ENCODE measurements at places on chromosomes 16 and 17. TPM values are rescaled to one million over a fixed set of nuclear protein-coding genes. Genes with fewer than 3 reads are reported as not detected.

Gene GP1BA
- not detected for polyA plus RNA-seq

Gene KRT39
- polyA plus RNA-seq = not detected

Gene PKMYT1
- 1.1 TPM for polyA plus RNA-seq

Gene KRTAP4-3
- not detected for polyA plus RNA-seq

Gene PRDM7
- polyA plus RNA-seq = not detected

Gene CDH1
- polyA plus RNA-seq = 0.23 TPM

Gene SLC16A13
- 1.0 TPM for polyA plus RNA-seq

Gene ERN1
- polyA plus RNA-seq = 1.0 TPM

Gene TPPP3
- polyA plus RNA-seq = 51.9 TPM

- no peak for DNase-seq
- H3K27ac ChIP-seq = no peak overlapping the region
- H3K4me3 ChIP-seq = no peak overlapping the region
These were observed 96.6 kb upstream of the SMIM36 start for GRCh38 chr17:55607731-55608341.

- peak overlapping the region; percentile 62 for H3K4me3 ChIP-seq
- peak; percentile 78 for DNase-seq
- H3K27me3 ChIP-seq = no peaks in the 10 kb centered on the region
- H3K36me3 ChIP-seq = no peaks in the 10 kb centered on the region
- H3K27ac ChIP-seq = no peak overlapping the region
These were observed 680 bp downstream of the SKA2 start for GRCh38 chr17:59154292-59154720.

DNA sequence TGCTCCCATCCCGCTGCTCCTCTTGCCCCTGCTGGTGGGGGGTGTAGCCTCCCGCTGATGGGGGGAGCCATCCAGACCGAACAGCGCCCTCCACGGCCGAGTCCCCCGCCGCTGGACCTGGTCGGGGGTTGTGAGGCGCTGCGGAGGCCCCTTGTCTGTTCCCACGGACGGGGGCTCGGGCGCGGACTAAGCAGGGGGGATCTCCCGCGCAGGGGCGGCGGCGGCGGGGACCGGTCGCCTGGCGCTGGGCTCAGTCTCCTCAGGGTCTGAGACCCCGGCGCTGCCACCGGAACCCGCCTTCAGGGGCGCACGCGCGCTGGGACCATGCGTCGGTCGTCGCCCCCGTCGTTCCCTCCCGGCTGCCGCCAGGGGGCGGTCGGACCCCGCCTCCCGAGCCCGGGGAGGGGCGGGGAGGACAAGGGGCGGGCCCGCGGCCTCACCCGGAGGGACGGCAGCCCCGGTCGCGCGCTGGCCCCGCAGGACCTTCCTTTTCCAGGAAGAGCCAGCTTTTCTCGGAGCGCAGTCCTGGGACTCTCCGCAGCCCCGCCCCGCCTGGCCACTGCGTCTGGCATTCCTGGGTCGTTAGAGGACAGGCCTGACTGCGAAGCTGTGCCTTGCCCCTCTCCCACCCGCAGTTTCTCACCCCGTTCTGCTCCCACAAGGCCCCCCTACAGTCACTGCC, 6.3 kb upstream of the IL32 start:
- no peaks in the 10 kb centered on the region for H3K4me1 ChIP-seq
- no peaks in the 10 kb centered on the region for H3K27me3 ChIP-seq
- peak; percentile 96 for DNase-seq
- no peaks in the 10 kb centered on the region for H3K36me3 ChIP-seq
- peak overlapping the region; percentile 3 for H3K27ac ChIP-seq

DNA sequence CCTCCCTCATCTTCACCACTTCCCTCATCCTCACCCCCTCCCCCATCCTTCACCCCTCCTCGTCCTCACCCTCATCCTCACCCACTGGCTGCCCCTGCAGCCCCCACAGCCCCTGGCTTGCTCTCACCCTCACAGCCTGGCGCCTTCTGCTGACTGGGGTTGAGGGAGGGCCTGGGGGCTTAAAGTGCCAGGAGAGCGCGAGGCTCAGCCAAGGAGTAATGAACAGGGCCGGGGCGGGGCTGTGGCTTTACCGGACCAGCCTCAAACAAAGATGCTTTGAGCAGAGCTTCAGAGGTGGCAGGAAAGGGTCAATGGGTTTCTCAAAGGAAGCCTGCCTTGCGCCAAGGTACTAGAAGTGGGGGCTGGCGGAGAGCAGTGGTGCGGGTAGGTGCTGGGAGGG, at the start of gene PRSS33:
TSS of gene PRSS33 (minus strand) at position 155 of the 400 bp plus-strand sequence. CDS start 1,013 bp downstream, outside the sequence.
- no peaks in the 10 kb centered on the region for H3K27me3 ChIP-seq
- H3K4me3 ChIP-seq = no peak within 1 kb of the TSS
- DNase-seq = peak; percentile 27
- no peak within 1 kb of the TSS for H3K27ac ChIP-seq
- no peaks in the 10 kb centered on the region for H3K4me1 ChIP-seq

DNA sequence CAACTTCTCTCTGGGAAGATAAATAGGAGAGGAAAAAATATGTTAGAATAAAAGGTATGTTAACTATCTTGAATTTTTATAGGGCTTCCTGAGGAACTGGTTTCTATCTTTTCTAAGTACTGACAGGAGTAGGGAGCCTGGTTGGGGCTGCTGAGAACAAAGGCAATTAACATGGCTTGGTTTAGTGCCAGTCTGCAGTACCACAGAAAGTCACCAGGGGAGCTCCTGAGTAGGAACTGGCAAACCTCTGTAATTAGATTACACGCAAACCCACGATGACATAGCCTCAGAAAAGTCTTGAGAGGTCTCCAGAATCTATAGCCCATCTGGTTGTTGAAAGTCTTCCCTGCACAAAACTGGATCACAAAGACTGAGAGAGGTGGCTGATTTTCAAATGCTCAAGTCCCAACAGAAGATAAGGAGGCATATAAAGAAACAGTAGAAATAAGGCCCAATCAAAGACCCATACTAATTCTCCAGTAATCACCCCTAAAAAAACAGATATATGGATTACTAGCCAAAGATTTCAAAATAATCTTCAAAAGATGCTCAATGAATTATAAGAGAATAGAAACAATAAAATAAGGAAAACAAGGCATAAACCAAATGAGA, 11.7 kb upstream of the CNTNAP4 start:
- H3K4me1 ChIP-seq = no peaks in the 10 kb centered on the region
- no peaks in the 10 kb centered on the region for H3K27me3 ChIP-seq
- no peak overlapping the region for H3K27ac ChIP-seq
- no peak overlapping the region for H3K4me3 ChIP-seq

DNA sequence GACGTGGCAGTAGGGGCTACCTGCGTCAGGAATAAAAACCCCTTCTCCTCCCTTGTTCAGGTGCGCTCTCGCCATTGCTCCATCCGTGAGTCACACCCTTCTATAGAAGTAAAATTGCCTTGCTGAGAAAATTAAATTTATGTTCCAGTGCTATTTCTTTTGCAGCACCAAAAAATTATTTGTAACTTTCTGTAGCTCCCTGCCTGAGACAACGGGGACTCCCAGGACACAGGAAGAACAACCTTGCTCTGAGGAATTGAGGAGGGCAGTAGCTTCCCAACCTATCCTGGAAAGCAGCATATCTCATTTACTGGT, 85.4 kb downstream of the EMP2 start:
- no peak overlapping the region for H3K4me3 ChIP-seq
- H3K36me3 ChIP-seq = no peaks in the 10 kb centered on the region
- no peak overlapping the region for H3K27ac ChIP-seq
- no peaks in the 10 kb centered on the region for H3K4me1 ChIP-seq
- no peaks in the 10 kb centered on the region for H3K27me3 ChIP-seq

DNA sequence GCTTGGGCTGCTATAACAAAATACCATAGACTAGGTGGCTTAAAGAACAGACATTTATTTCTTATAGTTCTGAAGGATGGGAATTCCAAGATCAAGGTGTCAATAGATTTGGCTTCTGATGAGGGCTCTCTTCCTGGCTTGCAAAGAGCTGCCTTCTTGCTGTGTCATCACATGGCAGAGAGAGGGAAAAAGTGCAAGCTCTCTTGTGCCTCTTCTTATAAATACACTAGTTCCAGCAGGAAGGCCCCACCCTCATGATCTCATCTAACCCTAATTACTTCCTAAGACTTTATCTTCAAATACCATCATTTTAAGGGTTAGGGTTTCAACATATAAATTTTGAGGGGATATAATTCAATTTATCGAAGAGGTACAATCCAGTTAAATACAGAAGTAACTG, 30.6 kb downstream of the ABCA9 start:
- no peaks in the 10 kb centered on the region for H3K36me3 ChIP-seq
- H3K4me3 ChIP-seq = no peak overlapping the region
- DNase-seq = no peak
- H3K27ac ChIP-seq = no peak overlapping the region
- no peaks in the 10 kb centered on the region for H3K4me1 ChIP-seq
- no peaks in the 10 kb centered on the region for H3K27me3 ChIP-seq

- no peaks in the 10 kb centered on the region for H3K4me1 ChIP-seq
- no peaks in the 10 kb centered on the region for H3K36me3 ChIP-seq
- DNase-seq = no peak
- H3K27ac ChIP-seq = no peak overlapping the region
- H3K27me3 ChIP-seq = no peaks in the 10 kb centered on the region
These were observed 24.9 kb downstream of the HYDIN start for GRCh38 chr16:71205482-71206131.

GRCh38 chr16:67514382-67514828, 14.2 kb upstream of the RIPOR1 start:
- no peaks in the 10 kb centered on the region for H3K36me3 ChIP-seq
- DNase-seq = peak; percentile 91
- no peaks in the 10 kb centered on the region for H3K4me1 ChIP-seq

- no peak overlapping the region for H3K27ac ChIP-seq
- no peaks in the 10 kb centered on the region for H3K4me1 ChIP-seq
- H3K4me3 ChIP-seq = no peak overlapping the region
- no peaks in the 10 kb centered on the region for H3K27me3 ChIP-seq
- H3K36me3 ChIP-seq = peaks cover 23% of the 10 kb centered on the region
These were observed 143.3 kb downstream of the AATF start for GRCh38 chr17:37092071-37092470.

DNA sequence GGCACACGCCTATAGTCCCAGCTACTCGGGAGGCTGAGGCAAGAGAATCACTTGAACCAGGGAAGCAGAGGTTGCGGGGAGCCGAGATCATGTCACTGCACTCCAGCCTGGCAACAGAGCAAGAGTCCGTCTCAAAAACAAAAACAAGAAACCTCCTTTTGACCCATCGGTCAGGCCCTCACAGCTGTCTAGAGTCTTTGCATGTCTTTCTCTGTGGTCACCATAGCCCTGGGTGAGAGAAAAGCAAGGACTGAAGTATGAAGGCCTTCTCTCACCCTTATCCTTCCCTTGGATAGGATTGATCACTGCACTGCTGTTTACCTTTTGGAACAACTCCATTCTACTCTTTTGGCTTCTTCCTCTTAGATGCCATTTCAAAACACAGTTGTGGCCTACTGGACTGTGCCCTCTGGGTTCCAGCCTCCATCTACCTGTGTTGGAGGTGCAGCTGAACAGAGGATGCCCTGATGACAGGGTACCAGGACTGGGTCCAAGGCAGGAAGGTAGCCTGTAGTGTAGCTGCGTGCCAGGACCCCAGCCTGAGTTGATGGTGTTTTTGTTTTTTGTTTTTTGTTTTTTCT, 37.1 kb downstream of the LDHD start:
- H3K36me3 ChIP-seq = no peaks in the 10 kb centered on the region
- no peaks in the 10 kb centered on the region for H3K27me3 ChIP-seq
- no peak for DNase-seq
- H3K27ac ChIP-seq = no peak overlapping the region
- H3K4me3 ChIP-seq = no peak overlapping the region

DNA sequence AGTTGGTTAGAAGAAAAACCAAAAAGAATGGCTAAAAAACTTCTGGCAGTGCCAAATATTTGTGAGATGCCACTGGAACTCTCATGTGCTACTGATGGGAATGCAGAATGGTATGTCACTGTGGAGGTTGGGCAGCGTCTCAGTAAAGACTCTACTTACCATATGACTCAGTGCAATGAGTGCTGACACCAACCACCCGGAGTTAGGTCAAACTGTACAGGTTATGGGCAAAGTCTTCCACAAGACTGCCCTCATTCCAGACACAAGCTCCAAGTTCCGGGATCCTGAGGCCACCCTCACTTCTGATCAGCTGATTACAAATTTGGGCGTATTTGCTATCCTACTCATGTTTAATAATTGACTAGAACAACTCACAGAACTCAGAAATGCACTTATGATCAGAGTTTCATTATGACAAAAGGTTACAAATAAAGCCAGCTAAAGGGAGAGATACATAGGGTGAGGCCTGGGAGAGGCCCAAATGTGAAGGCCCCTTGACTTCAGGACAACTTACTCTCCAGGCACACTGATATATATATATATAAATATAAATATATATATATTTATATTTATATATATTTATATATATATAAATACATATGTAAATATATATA, 114.9 kb downstream of the TRIM37 start:
- no peak for DNase-seq
- no peak overlapping the region for H3K27ac ChIP-seq
- H3K4me3 ChIP-seq = no peak overlapping the region
- H3K4me1 ChIP-seq = no peaks in the 10 kb centered on the region
- no peaks in the 10 kb centered on the region for H3K36me3 ChIP-seq
- H3K27me3 ChIP-seq = no peaks in the 10 kb centered on the region

DNA sequence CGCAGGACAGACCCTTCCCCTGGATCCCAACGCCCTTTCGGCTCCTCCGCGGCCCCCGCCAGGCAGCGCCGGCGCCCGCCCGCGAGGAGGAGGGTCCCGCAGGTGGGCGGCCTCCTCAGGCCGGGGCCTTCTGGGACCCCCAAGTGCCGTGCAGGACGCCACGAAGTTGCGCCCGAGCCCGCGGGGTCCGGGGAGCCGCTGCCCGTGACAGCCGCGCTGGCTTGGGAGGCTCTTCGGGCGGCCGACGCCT, 504 bp downstream of the ERN1 start:
- peaks cover 1% of the 10 kb centered on the region for H3K27me3 ChIP-seq
- no peaks in the 10 kb centered on the region for H3K4me1 ChIP-seq
- DNase-seq = no peak
- peak overlapping the region; percentile 92 for H3K4me3 ChIP-seq
- no peaks in the 10 kb centered on the region for H3K36me3 ChIP-seq

DNA sequence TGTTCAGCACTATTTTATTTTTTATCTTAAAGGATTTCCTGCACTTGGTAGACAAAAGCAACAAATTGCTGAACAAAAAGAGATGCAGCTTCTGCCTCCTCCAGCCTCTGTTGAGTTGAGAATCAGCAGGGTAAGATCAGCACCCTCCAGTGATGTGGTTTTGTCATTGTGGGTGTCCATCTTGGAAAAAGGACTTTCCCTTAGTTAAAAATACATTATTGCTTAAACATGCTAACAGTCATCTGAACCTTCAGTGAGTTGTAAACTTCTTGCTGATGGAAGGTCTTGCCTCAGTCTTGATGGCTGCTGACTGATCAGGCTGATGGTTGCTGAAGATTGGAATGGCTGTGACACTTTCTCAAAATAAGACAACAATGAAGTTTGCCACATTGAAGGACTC, 101.2 kb downstream of the PHKB start:
- no peak overlapping the region for H3K27ac ChIP-seq
- no peaks in the 10 kb centered on the region for H3K4me1 ChIP-seq
- H3K4me3 ChIP-seq = no peak overlapping the region

- H3K27me3 ChIP-seq = no peaks in the 10 kb centered on the region
- no peak overlapping the region for H3K4me3 ChIP-seq
- no peaks in the 10 kb centered on the region for H3K4me1 ChIP-seq
- no peak overlapping the region for H3K27ac ChIP-seq
These were observed 41.1 kb downstream of the CFAP20 start for GRCh38 chr16:58088091-58088490.

GRCh38 chr16:50574745-50575136, 26.5 kb downstream of the NKD1 start:
- DNase-seq = no peak
- no peaks in the 10 kb centered on the region for H3K36me3 ChIP-seq
- H3K27ac ChIP-seq = peak overlapping the region; percentile 49
- no peaks in the 10 kb centered on the region for H3K4me1 ChIP-seq

Data from aorta (tissue), 5 donors.